ENCODE measurements at places on chromosomes 3 and 15. TPM values are rescaled to one million over a fixed set of nuclear protein-coding genes. Genes with fewer than 3 reads are reported as not detected.

DNA sequence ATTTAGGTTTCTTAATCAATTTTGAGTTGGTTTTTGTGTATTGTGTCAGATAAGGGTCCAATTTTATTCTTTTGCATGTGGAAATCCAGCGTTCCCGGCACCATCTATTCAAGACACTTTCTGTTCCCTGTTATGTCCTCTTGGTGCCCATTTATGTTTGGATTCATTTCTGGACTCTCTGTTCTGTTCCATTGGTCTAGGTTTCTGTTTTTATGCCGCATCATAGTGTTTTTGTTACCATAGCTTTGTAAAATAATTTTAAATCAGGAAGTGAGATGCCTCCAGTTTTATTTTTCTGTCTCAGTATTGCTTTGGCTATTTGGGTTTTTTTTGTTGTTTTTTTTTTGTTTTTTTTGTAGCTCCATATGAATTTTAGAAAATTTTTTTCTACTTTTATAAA lies 97.1 kb downstream of the LRRC28 start:
- DNase-seq: no peak

- peak; percentile 19 for DNase-seq
Measured at GRCh38 chr3:52777959-52778805, 783 bp downstream of the ITIH1 start.

The GPR156 gene
- total RNA-seq: 1.4 TPM

GRCh38 chr3:163462446-163462845 lies 1615.8 kb downstream of the SI start:
- DNase-seq: no peak

- DNase-seq: no peak
Measured at GRCh38 chr3:114466816-114467215, 173.0 kb downstream of the TIGIT start.

GRCh38 chr15:80613762-80614365 lies 81.2 kb upstream of the ABHD17C start:
- DNase-seq: no peak

DNA sequence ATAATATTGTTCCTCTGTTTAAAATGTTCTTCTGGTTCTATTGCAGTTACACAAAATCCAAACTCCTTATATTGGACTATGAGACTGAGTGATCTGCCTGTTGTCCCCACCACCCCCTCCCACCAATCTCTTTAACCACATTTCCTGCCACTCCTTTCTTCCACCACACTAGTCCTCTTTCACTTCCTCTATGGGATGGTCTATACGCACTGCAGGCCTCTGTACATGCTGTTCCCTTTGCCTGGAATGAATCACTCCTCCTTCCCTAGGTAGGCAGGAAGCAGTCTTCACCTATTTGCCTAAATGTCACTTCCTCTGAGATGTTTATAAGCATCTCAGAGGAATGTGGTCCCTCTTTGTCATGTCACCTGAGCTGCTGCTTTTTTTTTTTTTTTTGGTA lies 4.0 kb downstream of the MAP2K1 start:
- DNase-seq: no peak

The EIF2A gene
- total RNA-seq: 107 TPM

DNA sequence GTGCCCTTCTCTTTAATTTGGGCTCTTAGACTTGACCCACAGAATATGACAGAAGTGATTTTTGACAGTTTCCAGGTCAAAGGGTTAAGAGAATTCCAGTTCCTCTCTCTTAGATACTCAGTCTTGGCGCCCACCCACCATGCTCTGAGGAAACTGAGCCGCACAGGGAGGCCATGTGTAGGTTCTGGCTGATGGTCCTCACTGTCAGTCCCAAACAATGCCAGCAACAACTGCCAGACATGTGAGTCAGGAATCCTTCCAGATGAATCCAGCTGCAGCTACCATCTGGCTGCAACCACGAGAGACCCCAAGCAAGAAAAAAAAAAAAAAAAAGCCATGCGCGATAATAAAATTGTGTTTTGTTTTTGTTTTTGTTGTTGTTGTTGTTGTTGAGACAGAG lies 326.6 kb downstream of the MAGI1 start:
- no peak for DNase-seq
